ENCODE measurements at places on chromosomes 5 and 9.

GRCh38 chr5:38500573-38501260 is 55.7 kb downstream of the LIFR start:
- no peak for DNase-seq

- DNase-seq = no peak
These were observed 80.9 kb downstream of the HMHB1 start for GRCh38 chr5:143892908-143893307.

DNA sequence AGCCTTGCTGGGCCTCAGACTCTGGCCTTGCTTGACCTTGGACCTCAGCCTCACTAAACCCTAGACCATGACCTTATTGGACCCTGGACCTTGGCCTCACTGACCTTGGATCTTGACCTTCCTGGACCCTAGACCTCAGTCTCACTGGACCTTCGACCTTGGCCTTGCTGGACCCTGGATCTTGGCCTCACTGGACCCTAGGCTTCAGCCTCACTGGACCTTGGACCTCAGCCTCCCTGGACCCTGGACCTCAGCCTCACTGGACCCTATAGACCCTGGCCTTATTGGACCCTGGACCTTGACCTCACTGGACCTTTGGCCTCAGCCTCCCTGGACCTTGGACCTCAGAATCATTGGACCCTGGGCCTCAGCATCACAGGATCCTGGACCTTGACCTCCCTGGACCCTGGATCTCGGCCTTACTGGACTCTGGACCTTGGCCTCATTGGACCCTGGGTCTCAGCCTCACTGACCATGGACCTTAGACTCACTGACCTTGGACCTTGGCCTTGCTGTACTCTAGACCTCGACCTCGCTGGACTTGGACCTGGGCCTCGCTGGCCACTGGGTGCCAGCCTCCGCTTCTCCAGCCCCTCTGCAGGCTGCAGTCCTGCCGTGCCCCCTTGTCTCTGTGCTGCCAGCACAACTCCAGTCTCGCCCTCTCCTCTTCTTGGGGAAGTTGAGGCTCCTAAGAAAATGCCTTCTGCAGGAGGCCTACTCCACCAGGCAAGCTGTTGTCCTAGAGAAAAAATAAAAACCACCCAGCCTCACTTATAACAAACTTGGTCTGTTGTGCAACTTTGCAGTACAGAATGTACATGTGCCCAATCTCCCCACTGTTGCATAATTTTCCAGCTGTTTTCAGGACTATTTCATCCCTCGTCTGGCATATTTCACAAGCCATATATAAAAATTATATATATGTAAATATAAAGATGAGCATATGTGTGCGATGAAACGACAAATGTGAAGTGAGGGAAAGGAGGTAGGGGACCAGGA is 11.0 kb upstream of the ADAMTS2 start:
- no peak for DNase-seq

DNA sequence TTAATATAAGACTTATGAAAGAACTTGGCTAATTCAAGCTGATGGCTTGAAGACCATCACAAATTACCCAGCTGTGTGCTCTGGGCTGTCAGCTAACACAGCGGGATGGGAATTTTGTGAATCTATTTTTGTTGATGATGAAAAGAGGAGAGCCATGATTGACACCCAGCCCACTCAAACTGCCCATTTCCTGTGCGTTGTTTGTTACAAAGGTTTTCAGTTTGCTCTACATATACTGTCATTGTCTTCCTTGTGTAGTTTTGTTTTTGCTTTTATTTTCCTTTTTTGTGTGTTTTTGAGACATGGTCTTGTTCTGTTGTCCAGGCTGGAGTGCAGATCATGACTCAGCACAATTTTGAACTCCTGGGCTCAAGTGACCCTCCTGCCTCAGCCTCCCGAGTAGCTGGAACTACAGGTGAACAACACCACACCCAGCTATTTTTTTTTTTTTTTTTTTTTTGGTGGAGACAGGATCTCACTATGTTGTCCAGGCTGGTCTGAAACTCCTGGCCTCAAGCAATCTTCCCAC is 400.3 kb downstream of the ICE1 start:
- DNase-seq = no peak

- DNase-seq = no peak
These were observed 72.5 kb upstream of the PANK3 start for GRCh38 chr5:168651648-168652047.

- DNase-seq = no peak
These were observed 2.8 kb downstream of the MEF2C start for GRCh38 chr5:88880201-88880600.

- no peak for DNase-seq
These were observed 7.7 kb upstream of the MATR3 start for GRCh38 chr5:139285651-139286392.

GRCh38 chr5:112711436-112711835 is 26.2 kb upstream of the APC start:
- DNase-seq = no peak

DNA sequence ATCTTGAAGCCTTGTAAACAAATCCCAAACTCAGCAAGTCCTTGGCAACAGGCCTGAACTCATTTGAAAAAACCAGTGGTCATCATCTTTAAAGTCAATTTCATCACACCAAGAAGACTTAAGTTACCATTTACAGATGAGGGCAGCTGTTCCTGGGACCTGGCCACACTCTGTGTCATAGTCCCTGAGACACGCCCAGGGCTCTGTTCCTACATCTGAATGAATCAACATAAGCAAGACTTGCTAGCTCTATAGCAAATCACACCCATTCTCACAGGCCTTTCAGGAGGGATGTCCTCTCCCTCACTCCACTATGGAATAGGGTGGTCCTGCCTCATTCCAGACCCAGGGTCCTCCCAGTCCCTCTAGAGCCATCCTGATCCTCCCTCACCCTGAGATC is 142.8 kb downstream of the NSG2 start:
- no peak for DNase-seq

DNA sequence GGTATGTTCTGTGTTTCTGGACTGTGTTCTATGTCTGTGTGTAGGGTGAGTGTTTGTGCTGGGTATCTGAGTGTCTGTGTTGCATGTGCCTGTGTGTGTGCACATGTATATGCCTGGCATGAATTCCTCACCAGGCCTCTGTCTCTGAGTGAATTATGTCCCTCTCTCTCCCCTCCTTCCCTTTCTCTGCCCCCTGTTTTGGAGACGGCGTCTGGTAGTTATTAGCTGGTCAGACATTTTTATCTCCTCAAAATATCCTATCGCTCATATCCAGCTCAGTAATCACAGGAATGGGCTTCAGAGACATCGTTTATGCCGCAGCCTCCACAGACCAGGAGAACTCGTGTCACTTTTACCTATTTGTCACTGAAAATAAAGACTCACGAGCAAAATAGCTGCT is 483.2 kb upstream of the BRINP1 start:
- no peak for DNase-seq

DNA sequence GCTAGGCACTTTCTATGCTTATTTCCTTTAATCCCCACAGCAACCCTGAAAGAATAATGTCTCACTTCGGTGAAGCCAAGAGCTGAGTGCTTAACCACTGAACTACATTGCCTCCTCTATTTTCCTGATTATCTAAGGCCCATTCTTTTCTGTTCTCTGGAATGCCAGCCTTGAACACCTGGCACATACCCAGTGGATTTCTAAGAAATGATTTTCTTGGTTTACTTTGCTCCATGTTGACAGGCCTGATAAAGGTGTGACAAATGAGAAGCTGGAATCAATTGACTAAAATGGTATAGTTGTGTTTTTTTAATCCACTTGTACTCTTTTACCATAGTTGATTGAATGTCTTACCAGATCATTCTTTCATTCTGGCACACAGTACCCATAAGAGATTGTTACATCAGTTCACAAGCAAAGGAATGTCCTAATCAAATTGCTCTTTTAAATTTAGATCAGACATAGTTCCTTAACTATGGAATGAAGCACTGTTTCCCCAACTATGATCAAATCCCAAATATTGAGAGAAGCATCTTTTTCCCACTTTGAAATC is 9.0 kb upstream of the ENC1 start:
- no peak for DNase-seq

DNA sequence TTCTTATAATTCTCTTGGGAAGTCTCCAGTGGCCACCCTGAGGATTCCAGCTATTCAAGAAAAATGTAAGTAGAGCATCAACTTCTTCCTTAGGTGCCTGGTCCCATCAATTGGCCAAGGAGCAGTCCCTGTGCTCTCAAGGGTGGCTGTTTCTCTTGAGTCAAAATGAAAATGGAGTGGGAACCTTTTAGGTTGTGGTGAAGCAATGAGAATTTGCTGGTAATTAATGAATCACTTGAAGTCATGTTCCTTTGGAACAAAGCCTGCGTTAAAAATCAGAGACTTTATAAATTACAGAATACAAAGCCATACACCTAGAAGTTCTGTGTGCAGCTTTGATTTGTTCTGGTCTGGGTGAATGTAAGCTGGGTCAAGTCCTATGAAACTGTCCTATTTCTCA is 48.9 kb downstream of the IL31RA start:
- DNase-seq = no peak

DNA sequence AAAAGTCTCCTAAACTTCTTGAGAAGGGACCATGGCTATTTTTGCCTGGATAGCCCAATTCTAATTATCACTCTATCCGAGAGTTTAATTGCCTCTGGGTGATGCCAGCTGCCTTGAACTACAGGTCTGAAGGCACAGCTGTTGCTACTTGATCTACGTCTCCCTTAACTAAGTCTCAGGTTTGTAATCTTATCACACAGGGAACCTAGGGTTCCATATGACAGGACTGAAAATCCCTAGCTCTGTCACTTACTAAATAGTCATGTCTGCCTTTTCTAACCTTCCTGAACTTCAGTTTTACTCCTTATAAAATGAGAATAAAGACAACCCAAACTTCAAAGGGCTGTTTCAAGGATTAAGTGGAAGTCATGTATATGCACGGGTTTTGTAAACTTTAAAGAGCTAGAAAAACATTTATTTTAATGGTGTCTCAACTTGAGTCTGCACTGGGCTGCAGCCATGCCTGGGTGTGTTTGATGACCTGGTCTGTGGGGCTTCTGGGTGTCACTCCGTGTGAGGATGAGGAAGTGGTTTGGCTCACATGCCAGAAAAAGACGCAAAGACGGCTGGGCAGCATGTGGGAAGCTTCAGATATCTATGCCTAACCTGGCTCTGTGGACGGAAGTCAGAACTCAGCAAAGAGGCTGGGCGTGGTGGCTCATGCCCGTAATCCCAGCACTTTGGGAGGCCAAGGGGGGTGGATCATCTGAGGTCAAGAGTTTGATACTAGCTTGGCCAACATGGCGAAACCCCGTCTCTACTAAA is 129.3 kb upstream of the SLC44A1 start:
- DNase-seq = peak; percentile 8

- DNase-seq = no peak
These were observed 65.6 kb downstream of the POU5F2 start for GRCh38 chr5:93675460-93676450.

- no peak for DNase-seq
These were observed 5.5 kb downstream of the MYORG start for GRCh38 chr9:34370970-34371880.

DNA sequence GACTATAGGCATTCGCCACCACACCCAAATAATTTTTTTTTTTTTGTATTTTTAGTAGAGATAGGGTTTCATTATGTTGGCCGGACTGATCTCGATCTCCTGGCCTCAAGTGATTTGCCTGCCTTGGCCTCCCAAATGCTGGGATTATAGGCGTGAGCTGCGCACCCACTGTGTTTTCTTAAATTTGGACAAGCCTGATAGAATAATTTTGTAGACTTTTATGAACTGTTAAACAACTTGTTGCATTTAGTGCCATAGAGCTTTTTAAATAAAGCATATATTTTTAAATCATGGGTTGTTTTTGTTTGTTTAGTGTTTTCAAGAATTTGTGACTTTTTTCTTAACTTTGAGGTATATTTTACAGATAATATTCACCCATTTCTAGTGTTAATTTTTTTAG is 4.8 kb downstream of the PHAX start:
- no peak for DNase-seq

- no peak for DNase-seq
These were observed 131.0 kb downstream of the PBX3 start for GRCh38 chr9:125878164-125878631.

- no peak for DNase-seq
These were observed 16.0 kb downstream of the CXXC5 start for GRCh38 chr5:139664086-139664693.

DNA sequence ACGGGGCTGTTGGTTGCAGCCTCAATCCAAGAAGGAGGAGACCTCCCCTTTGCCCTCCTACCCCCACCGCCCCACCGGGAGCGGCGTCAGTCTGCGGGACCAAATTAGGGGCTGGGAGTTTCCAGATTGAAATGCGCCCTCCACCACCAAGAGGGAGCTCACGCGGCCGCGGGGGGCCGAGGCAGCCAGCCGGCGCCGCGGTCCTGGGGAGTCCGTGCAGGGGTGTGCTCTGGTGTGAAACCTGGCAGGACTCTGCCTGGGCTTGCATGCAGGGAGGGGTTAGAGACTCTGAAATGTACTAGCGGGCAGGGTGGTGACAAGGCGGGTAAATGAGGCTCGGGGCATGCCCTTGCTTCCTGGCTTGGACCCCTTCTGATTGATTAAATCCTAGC is 989 bp upstream of the FBN2 start:
- DNase-seq = no peak

- DNase-seq = no peak
These were observed 66.7 kb downstream of the MRPL36 start for GRCh38 chr5:1732945-1733344.

- no peak for DNase-seq
These were observed 118.4 kb upstream of the MAP3K1 start for GRCh38 chr5:56696900-56697299.

DNA sequence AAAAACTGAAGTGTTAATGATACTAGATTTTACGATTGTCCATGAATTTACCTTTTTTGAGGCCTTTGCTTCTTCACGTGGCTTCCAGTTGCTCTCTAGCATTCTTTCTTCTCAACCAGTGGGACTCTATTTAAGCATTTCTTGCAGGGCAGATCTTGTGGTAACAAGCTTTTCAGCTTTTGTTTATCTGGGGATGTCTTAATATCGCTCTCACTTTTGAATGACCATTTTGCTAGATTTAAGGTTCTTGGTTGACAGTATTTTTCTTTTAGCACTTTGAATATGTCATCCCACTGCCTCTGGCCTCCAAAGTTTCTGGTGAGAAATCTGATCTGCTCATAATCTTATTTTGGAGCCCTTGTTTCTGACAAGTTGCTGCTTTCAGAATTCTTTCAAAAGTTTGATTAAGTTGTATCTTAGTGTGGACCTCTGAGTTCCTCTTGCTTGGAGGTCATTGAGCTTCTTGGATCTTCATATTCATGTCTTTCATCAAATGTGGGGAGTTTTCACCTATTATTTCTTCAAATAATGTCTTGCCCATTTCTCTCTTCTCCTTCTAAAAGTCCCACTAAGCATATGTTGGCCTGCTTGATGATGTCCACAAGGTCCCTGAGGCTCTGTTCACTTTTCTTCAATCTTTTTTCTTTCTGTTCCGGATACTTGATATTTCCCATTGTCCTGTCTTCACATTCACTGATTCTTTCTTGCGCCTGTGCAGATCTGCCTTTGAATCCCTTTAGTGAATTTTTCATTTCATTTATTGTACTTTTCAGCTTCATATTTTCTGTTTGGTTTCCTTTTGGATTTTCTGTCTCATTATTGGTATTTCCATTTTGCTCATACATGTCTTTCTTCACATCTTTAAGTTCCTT is 8.8 kb downstream of the EXOC3 start:
- DNase-seq = no peak

GRCh38 chr9:107086460-107086859 is 196.6 kb upstream of the RAD23B start:
- DNase-seq = no peak

GRCh38 chr5:56402266-56403220 is 169.4 kb upstream of the ANKRD55 start:
- DNase-seq = no peak

All from stimulated activated CD4-positive, alpha-beta T cell treated with anti-CD3 and anti-CD28 coated beads, Interleukin-12 subunit alpha, Interleukin-12 subunit beta, amount 100 ng/mL, for 24 hours (primary cell).